ENCODE measurements at places on chromosomes 12 and 14.

DNA sequence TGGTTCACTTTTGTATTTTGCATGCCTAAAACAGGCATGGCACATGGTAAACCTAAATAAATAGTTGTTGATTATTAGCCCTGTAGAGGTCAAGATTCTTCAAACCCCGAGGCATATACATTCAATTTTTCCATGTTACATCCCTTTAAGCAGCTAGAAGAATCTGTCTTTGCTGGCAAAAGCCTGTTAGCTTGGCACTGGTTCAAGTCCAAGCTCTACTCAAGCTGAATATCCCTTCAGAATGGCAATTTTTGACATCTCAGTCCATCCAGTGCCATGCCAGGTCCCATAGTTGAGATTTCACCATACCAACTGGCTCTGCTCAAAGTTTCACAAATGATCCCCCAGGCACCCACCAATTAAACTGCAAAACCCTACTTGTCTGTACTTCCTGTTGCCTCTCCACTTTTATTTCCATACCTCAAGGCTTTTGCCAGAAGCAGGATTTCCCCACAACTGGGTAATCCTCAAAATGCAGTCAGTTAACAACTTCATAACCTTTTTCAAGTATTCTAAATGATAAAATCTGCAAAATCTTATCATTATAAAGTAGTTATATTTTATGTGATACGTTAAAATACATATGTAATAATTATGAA, 9.0 kb upstream of the DCN start:
- DNase-seq = no peak

DNA sequence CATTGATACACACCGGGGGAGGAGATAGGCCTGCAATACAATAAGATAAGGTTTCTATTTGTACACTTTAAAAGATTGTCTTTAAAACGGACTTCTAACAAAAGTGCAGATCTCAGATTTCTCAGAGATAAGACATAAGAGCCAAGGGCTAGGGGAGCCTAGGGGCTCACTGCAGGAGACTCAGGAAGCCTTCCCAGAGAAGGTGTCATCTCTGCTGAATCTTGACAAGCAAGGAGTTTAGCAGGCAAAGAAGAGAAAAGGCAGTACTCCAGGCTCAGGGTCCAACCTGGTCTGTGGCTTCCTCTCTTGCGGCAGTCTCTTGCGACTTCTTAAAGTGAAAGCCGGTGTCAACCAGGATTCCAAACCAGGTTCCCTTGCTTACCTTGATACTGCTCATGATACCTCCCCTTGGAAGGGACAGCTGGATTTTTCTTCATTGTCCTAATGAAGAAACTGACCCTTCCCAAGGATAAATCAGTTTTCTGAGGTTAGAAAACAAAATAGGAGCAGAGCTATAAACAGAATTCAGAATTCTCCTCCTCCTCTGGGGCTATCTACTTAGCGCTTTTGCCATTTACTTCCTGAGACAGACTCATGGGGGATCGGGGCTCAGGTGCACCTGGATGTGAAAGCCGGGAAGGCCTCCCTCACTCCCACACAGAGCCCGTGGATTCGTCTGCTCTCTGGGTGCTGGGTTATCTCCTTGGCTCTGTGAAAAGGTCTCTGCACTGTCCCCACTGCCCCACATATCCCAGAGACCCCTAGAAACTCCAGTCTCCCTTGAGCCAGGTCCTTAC, 1.7 kb upstream of the SCNN1A start:
- DNase-seq = no peak

DNA sequence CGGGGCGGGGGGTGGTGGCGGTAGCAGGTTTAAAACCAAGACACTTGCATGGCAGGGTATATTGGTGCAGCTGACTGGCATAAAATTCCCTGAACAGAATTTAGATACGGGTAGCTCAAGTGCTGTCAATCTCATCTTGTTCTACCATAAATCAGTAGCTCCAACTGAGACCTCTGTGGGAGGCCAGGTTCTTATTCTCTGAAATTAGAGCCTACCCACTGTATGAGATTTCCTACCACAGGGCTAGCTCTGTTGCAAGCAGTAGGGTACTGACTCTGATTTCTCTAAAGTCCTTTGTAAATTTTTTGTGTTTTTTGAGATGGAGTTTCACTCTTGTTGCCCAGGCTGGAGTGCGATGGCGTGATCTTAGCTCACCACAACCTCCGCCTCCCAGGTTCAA, 3.3 kb upstream of the RPLP0 start:
- DNase-seq = no peak

- DNase-seq = no peak
These were observed 250.1 kb upstream of the CAND1 start for GRCh38 chr12:67019070-67019469.

DNA sequence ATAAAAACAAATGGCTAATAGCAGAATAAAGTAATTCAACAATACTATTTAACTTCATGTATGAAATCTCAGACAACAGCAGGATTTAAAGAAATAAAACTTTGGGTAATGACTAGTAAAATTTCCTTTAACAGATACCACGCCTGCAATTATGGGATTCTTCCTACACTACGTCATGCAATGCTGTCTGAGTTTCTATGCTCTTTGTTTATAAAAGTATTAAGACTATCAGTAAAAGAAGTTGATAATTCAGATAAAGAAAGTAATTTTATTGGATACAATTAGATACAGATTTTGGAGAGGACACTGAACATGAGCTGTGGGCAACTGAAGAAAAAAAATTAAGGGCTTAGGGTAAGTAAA, 308.4 kb upstream of the LRFN5 start:
- no peak for DNase-seq

DNA sequence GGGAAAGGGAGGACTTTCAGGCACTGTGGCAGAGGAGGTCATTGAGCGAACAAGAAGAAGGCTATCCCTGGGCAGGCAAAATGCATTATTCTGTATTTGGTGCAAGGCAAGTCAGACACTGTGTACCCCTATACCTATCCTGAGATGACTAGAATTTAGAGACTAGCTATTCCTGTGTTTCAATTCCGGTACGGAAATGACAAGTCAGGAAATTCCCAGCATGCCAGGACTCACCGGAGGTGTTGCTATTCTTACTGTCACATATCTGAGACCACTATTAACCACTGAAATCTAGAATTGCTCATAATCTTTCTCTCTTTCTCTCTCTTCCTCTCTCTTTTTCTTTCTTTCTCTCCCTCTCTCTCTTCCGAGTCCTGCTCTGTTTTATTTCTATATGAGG, 297.1 kb downstream of the PDZRN4 start:
- no peak for DNase-seq

GRCh38 chr12:60333461-60333860, 737.6 kb downstream of the SLC16A7 start:
- no peak for DNase-seq

DNA sequence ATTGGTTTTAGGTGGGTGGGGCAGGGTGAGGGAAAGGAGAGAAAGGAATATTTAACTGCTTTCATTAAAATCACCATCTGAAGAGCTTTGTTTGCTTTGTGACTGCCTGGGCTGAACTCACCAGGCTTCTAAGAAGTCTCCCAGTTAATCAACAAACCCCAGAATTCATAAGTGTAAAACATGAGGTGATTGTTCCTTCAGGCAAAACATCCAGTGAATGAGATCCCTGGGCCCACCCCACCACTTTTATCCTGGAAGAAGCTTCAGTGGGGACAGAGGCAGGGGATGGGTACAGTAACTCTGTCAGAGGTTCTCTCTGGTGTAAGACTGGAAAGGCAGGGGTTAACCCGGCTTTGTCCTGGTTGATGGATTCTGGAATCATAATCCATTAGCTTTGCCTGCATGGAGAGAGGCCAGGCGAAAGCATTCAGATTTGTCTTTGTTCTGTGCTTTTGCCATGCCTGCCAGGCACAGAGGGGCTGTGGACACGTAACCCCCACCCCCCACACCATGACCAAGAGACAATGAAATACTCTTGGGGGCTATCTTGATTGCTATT, 16.7 kb downstream of the PDE1B start:
- DNase-seq = no peak

DNA sequence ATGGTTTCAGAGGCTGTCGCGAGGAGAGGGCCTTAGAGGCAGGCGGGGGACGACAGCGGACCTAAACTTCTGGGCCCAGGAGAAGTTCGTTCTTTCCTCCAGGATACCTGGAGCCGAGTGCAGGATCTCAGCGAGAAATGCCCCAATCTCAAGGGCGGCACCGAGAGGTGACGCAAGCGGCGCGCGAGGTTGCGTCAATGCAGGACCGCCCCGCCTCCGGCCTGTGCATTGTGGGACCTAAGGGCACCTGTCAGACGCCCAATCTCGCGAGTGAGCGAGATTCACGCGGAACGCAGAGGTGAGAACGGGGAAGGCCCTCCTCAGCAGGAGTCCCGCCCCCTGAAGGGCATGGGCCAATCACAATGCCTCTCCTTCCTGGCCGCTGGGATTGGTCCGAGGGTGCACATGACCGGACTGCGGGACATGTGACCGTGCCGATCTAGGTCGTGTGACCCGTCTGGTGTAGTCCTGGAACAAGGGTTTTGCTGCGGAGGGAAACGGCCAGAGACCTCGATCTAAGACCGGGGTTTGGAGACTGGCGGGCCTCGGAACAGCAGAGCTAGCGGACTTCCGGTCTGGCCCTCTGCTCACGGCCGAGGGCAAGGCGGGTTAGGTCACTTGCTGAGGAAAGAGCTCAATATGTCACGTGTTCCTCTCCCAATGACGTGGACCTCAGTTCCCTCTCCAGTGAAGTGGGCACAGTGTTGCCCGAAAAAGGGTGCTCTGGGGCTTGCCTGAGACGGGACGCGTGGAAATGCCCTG, 16.3 kb upstream of the DYNC1H1 start:
- DNase-seq = peak; percentile 100

DNA sequence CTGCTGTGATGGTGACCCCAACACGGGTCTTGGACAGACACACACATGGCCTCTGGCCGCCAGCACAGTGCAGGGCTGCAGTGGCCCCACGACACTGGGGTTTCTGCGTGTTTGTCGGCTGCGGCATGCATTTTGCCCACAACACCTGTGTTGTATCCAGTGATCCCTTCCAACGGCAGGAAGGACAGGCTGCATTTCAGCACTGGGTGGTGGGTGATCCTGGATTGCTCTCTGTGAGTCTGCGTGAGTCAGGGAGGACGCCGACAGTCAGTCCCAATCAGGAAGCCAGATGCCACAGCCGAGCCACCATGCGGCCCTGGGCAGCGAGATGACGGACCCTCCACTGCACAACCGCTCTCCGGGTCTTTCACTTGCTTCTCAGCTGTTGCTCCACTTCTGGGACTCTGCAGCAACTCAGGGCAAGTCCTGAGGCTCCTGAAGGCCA, 20.6 kb downstream of the LRTM2 start:
- DNase-seq = no peak

All from stimulated activated naive B cell treated with anti-CD40 and anti-IgM and Interleukin-4, amounts not matched to agents 10 μg/mL and 1 μg/mL and 100 μg/mL, for 72 hours (primary cell).